ENCODE measurements at places on chromosomes 12 and 14.

DNA sequence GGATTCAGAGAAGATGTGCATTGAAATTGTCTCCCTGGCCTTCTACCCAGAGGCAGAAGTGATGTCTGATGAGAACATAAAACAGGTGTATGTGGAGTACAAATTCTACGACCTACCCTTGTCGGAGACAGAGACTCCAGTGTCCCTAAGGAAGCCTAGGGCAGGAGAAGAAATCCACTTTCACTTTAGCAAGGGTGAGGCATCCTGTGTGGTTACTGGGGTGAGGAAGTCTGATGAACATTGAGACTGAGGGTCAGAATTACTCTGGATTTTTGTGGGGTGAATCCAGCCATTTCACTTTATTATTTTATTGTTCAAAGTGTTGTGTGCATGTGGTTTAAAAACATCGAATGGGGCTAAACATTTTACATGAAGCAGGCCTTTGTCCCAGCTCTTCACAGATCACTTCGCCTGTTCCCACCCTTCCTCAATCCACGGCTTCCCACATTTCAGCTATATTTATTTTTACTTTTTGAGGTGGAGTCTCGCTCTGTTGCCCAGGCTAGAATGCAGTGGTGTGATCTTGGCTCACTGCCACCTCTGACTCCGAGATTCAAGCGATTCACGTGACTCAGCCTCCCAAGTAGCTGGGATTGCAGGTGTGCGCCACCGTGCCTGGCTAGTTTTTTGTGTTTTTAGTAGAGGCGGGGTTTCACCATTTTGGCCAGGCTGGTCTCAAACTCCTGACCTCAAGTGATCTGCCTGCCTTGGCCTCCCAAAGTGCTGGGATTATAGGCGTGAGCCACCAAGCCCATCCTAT lies 40.6 kb downstream of the SUPT16H start:
- DNase-seq: no peak

DNA sequence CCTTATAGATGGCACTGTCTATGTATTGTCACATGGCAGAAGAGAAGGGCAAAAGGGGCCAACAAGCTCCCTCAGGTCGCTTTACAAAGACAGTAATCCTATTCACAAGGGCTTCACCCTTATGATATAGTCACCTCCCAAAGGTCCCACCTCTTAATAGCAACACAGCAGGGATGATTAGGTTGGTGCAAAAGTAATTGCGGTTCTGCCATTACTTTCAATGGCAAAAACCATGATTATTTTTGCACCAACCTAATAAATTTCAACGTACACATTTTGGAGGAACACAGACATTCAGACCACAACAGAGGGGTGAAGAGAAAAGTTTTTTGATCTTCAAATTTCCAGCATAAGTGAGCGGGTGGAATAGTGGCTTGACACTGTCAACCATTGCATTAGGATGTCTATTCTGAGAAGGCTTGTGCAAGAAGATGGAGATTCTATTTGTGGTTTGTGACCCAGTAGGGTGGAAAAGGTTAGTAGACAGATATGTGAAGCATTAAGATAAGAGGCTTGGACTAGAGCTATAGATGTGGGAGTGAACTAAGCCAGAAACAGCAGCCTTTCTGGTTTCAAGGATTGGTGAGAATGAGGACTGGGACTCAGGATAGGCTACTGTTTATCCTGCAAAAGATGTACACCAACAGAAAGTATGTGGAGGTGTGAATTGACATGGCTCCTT lies 75.5 kb upstream of the CPSF6 start:
- DNase-seq: no peak

GRCh38 chr14:53545217-53545616 lies 392.1 kb upstream of the DDHD1 start:
- no peak for DNase-seq

- DNase-seq: no peak
Observed at GRCh38 chr12:56873382-56873781, 60.8 kb downstream of the SDR9C7 start.

DNA sequence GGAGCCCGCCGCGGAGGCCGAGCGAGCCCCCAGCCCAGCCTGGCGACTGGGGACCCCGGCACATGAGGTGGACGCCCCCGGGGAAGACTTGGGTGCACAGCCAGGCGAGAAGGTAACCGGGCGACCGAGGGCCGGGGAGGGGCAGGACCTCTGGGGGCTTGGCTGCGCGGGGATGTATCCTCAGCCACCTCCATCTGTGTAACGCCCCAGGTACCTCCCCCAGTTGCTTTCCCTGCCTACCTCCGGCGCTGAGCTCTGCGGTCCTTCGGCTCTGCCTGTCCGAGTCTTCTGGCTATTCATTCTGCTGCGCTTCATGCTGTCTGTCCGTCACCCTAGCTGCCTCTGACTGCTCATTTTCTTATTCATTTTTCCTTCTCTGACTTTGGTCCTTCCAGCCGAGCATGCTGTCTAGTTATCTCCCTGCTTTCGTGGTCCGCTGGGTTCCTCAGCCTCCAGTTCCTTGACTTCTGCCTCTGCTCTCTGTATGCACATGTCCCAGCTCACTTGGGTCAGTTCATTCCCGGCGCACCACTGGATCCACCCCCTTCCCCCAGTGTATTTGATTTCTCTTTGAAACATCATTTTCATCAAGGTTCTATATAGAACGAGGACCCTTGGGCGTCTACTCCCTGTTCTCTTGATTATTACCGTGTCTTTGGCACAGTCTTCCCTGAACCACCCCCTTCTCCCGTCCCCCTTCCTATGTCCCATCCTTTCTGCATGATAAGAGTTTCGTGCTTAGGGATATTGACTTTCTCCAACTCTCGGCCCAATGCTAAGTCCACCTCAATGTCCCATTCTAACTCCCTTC lies 612 bp downstream of the PHC1 start:
- peak; percentile 56 for DNase-seq

DNA sequence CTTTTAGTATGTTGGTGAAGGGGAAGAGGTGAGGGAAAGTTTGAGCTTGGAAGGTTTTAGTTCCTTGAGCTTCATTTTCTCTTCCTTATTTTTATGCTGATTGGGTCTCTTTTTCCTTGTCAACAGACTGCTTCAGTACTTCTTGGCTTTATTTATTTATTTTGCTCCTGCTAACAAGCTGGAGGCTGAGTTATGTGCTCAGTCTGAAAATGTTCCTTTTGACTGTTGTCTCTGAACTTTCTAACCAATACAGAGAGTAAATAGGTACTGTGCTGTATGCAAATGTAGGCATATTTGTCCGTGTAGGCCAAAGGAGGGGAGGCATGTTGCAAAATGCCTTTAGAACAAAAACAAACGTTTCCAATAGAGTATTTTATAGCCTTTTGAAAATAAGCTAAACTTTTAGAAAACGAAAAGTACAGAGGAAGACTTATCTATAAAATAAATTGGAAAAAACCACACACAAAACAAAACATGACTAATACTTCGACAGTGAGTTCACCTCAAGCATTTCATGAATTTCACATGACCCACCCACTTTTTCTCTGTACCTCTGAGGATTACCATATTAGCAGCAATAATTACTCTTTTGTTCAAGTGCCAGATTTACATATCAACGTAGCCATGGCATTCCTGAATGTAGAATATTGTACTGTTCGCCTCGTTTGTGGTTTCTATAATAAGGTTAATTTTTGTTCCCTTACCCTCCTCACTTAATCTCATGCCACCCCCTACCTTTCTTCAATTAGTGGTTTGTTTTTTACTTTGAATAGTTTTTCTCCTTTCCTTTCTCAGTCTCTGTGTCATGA lies 4.7 kb upstream of the CREBL2 start:
- DNase-seq: no peak

- DNase-seq: no peak
Observed at GRCh38 chr14:67539116-67539515, 6.0 kb downstream of the PLEKHH1 start.

DNA sequence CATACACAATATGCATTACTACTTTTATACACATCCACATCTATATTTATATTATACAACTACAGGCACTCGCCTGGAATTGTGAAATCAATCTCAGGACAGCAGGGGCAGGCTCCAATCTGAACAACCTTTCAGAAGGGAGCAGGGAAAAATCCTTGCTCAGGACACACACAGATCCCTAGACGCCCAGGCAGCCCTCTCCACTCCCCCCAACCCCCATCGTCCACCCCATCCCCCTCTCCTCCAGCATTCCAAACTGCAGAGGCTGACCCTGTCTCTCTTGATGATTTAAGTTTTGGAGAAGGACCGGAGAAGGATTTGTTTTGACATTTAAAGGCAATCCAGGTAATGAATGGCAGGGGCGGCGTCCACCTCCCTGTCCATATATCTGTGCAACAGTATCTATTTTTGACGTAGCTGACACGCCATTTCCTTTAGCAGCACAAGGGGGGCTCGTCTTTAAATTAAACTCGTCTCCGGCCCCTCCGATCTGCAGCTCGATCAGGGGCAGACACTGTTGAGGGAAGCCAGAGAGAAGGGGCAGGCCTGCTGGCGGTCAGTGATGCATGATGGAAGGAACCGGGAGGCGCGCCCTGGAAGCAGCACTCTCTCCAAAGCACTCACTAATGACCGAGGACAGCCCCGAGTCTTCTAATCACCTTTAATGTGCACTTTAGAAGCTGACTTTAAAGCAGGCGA lies 95.0 kb upstream of the TBX5 start:
- DNase-seq: no peak

- DNase-seq: no peak
Observed at GRCh38 chr12:21117995-21118394, 13.0 kb upstream of the SLCO1B1 start.

GRCh38 chr14:52049721-52050588 lies 18.9 kb downstream of the NID2 start:
- DNase-seq: no peak

GRCh38 chr12:121802485-121802842 lies 1.3 kb upstream of the SETD1B start:
- no peak for DNase-seq

DNA sequence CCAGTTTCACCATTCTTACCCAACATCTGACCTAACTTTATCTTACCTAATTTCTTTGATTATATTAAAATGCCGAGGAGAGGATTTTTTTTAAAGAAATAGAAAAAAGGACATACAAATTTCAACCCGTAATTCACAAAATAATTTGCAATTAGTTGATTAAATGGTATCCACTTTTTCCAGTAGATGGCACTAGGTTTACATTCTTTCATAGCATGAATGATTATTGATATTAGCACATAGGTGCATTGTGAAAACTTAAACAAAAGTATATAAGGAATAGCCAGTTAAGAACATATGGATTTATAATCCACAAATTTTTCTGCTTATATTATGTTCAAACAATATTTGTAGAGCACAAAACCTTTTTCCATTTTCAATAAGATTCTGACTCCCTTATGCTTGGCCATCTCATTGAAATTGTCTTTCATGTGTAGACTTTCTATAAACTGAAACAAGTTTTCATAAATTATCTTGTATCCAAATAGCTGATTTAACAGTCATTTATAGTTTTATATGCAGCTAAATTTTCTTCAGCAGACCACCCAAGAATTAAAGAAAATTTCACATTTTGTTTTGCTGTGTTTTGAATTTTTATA lies 35.3 kb downstream of the MSRB3 start:
- DNase-seq: no peak

- DNase-seq: no peak
Observed at GRCh38 chr14:100019156-100019744, 46.0 kb upstream of the EVL start.

DNA sequence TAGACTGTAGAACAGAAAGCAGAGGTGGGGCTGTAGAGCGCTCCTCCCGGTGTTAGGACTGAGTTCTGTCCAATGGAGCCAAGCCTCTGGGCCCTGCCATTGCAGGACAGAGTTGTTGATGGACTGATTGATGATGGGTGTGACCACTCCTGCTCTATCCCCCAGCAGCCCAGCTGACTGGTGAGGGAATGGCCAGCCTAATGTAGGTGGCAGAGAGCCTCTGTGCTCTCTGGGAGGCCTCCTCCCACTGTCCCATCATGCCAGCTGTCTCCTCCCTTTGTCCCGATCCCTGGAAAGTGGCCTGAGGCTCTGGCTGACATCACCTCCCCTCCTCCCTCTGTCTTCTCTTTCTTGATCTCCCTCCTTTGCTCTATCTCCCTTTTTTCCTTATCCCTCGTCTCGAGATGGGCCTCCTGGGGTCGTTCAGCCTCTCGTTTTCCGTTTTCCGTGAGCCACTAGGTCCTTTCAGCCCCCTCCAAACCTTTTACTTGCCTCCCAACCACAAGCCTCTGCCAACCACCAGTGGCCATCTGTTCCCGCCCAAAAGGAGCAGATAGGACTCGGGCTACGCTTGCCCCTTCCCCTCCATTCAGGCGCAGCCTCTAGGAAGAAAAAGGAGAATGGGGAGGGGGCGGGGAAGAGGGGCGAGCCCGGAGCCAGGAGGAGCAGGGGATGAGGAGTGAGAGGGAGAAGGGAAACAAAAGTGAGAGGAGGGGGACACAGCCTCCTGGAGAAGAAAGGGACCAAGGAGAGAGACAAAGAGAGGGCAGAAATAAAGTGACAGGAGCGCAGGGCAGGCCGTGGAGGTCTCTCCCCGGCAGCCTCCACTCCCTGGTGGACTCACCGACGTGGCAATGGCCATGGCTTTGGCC lies 572 bp downstream of the EFS start:
- DNase-seq: no peak

DNA sequence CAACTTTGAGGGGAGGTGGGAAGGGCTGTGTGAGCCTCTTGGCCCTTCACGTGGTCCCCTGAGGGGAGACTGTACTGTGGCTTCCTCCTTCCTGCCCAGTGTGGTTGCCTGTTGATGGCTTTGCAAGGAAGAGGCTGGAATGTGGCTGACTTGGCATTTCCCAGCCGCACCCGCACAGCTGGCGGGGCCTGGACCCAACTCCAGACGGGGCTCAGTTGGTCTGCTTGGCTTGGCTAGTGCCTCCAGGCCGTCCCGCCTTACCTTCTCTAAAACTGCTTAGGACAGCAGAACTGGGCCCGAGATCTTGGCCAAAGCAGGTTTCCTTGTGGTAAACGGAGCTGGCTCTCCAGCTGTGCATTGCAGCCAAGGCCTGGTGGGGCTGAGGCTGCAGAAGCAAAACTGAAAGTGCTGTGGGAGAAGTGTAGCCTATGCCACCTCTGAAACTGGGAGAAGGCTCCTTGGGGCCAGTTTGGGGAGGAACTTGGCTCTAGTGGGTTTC lies 139.5 kb downstream of the SMOC1 start:
- DNase-seq: no peak

DNA sequence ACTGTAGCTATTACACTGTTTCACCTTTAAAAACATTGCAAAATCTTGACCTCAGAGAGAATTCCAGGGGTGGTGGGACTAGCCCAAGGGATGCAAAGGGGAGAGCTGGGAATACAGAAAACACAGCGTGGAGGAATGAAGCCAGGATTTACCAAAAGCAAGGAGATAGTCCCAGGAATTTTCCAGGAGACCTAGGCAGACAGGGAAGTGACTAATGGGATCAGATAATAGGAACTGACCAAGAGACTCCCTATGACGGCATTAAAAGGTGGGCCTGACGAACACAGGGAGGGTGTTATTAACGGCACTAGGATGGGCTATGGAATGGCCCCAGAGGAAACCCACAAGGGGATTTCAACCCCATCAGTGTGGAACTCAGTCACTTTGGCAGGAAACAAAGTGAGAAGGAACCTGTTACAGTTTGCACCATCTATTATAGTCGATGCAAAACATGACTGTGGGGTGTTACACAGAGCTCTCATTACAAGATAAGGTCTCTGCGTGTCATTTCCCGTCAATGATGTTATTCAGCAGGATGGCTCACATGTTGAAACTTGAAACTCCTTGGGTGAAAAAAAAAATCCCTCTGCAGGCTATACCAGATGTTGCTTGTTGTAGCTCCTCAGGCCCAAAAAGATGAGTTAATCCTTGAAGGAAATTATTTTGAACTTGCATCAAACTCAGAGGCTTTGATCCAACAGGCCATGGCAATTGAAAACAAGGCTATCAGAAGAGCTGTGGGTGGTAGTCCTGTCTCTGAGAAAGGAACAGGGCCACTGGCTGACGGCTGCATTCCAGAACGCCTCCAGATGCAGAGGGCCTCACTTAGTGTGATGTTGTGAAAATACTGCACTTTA lies 58.7 kb downstream of the DRAM1 start:
- DNase-seq: peak; percentile 97

GRCh38 chr12:131452444-131452860 lies 258.4 kb upstream of the SFSWAP start:
- peak; percentile 20 for DNase-seq

All from T-helper 2 cell (primary cell).